MV-4-11 (cell line): ENCODE measurements at places on chromosomes 16 and 17.

DNA sequence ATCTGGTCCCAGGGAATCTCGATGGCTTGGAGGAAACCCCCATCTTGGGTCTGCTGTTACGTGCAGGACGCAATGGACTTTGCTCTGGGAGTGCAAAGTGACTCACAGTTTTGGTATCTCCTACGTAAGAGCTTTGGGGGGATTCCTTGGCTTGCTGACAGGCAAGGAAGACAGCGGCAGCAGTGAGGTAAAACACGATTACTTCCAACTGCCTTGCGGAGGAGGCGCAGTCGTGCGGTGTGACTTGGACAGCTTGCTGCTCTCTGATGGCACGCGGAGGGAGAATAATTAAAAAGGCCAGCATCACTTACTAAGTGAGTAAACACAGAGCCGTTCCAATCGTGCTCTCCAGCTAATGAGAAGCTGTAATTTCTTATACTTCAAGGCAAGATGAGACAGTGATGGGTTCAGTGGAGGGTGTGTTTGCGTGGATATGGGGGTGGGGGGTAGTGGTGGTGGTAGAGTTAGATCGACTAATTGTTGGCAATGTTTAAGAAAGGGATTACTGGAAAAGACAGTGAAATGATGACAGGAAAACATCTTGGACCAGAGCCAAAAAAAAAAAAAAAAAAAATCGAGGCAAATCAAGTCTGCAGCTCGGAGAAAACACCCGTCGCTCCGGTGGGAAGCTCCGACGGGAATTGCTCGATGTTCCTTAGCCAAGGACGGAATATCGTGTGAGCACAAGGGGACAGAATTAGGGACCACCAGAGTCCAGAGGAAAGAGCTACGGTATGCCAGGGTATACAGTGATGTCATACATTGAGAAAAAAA, 184.8 kb upstream of the ZFHX3 start:
- no peak for DNase-seq

DNA sequence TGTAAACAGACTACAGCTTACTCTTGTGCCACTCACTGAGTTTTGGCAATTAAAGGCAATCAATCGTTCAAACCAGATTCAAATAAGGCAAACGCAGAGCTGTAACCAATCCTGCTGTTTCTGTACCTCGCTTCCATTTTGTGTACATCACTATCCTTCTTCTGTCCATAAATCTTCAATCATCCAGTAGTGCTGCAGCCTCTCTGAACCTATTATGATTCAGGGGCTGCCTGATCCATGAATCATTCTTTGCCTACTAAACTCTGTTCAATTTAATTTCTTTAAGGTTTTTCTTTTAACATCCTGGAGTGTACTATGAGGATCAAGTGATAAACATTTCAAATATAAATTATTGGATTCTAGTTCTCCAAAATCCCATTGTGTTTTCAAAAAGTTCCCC, 93.9 kb downstream of the CEP112 start:
- DNase-seq, result no peak

GRCh38 chr17:14352136-14352535, 51.3 kb downstream of the HS3ST3B1 start:
- peak; percentile 85 for DNase-seq

DNA sequence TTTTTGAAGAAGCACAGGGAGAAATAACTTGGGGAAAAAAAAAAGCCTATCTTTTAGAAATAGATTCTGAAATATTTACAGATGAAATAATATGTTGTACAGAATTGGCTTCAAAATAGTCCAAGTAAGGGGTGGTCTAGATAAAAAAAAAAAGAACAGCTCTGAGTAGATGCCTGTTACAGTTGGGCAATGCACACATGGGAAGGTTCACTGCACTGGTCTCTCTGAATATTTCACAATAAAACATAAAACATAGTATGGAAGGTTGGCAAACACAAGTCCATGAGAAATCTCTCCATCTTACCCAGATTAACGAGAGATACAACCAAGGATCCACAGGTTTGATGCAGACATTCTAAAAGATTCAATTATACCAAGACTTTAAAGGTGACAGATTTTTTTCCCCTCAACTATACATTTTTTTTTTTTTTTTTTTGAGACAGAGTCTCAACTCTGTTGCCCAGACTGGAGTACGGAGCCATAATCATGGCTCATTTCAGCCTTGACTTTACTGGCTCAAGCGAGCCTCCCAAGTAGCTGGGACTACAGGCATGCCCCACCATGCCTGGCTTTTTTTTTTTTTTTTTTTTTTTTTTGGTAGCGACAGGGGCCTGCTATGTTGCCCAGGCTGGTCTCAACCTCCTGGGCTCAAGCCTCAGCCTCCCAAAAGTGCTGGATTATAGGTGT, 58.0 kb downstream of the KANSL1 start:
- peak; percentile 60 for DNase-seq

GRCh38 chr17:59399914-59400313, 68.5 kb downstream of the YPEL2 start:
- no peak for DNase-seq

GRCh38 chr17:49971848-49972485, 3.0 kb downstream of the DLX4 start:
- DNase-seq, result peak; percentile 18

GRCh38 chr17:68403122-68403521, 54.2 kb downstream of the WIPI1 start:
- no peak for DNase-seq

- no peak for DNase-seq
These were observed 196.3 kb downstream of the AXIN2 start for GRCh38 chr17:65365169-65365568.
